Stimulated activated CD4-positive, alpha-beta T cell treated with anti-CD3 and anti-CD28 coated beads, Interleukin-2, amount 100 ng/mL, for 24 hours (primary cell): ENCODE measurements at places on chromosomes 5 and 9.

- peak; percentile 30 for DNase-seq
These were observed 94.4 kb upstream of the ITGA1 start for GRCh38 chr5:52693280-52693679.

- DNase-seq: no peak
These were observed 44.4 kb downstream of the BNC2 start for GRCh38 chr9:16825971-16826625.

DNA sequence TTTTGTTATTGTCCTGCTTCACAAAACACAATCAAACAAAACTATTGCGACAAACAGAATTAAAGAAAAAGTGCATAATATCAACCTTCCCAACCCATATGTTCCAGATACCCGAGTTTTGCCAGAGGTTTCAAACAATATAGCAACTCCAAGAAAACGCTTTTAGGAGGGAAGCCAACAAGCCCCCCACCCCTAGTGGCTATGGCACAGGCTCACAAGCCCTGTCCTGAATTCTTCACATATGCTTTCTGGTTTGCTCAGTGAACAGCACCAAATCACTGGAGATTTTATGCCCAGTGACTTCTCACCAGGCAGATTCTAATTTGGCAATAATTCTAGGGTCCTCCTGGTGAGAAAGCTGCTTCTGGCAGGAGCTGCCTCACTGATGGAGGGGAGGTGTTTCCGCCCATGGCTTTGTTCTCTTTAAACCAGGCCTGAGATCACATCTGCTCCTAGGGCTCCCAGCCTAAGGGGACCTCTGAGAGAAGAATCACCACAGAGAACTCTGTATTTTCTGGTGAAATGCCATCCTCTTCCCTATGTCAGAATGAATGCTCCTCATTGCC is 1982.4 kb downstream of the EFNA5 start:
- no peak for DNase-seq

GRCh38 chr5:30147976-30148375 is 1045.5 kb upstream of the CDH6 start:
- DNase-seq: no peak

DNA sequence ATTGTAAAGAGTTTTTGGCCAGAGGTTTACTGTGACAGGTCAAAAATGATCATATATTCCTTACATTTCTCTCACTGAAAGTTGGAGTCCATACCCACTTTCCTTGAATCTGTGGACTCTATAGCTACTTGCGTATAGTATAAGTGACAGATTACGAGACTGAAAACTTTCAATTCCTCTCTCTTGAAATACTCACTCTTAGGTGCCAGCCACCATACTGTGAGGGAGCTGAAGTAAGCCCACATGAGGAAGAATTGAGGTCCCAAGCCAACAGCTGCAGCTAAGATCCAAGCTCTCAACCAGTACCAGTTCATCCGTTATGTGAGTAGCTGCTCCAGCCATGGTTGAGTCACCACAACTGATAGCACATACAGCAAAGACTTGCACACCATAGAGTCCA is 128.1 kb upstream of the FAM174A start:
- no peak for DNase-seq

- DNase-seq: no peak
These were observed 144.9 kb downstream of the FGF1 start for GRCh38 chr5:142540922-142541422.

- no peak for DNase-seq
These were observed 125.6 kb downstream of the NXNL2 start for GRCh38 chr9:88660611-88661010.

GRCh38 chr5:135149956-135150723 is 116.1 kb upstream of the PITX1 start:
- DNase-seq: no peak

DNA sequence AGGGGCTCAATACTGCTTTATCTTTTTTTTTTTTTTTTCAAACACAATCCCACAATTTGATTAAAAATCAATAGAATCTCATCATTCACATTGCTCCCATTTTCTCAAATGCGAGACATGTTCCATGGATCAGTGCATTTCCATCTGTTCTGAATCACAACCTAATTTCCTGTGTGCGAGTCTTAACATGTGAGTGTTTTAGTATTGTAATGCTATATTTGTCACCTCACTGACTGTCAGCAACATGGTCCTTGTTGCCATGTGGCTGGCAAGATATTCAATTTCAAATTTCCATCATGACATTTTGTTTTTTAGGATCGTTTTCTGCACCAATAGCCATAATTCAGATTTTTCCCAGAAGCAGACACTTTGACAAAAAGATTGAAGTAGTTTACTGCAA is 233.2 kb upstream of the PRDM9 start:
- no peak for DNase-seq

GRCh38 chr9:90423661-90424193 is 218.9 kb downstream of the DIRAS2 start:
- DNase-seq: no peak

GRCh38 chr5:52985306-52985705 is 3.8 kb upstream of the ITGA2 start:
- DNase-seq: no peak

GRCh38 chr5:62718324-62718723 is 139.7 kb downstream of the LRRC70 start:
- no peak for DNase-seq

DNA sequence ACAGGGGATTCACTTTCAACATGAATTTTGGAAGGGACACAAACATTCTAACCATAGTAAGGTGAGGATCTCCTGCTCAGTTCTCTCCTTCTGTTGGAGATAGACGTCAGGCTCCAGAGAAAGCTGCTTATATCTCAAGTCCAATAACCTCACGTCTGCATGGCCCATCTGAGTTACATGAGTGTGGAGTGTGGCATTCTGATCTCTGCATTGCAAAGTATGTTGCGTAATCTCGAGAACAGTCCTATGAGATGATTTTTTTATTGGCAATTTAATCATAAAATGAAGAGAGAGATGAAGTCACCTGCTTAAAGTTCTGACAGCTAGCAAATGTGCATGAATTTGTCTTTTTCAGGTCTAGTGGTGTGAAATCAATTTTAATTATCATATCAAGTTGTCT is 118.8 kb downstream of the SLC12A2 start:
- no peak for DNase-seq

DNA sequence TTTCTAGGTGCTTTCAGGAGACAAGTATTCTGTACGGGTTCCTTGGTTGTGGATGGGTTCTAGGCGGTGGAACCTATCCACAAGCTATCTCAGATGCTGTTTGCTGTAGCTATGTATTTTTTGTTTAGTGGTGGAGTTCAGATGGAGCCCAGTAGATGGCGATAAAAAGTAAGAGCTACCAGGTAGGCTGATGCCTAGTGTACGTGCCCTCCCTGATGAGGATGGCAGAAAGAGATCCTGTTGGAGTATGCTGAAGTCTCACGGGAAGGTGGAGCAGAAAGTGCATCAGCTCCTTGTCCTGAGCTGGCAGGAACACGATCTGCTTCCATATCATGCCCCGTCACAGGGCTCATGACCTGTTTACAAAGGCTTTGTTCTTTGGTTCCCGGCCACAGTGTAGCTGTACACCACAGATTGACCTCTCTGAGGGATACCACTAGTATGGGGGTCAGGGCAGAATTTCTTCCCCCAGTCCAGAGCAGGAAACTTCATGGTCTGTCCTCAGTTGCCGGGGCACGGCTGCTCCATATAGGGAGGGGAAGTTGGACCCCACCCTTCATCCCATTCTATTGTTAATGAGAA is 12.6 kb upstream of the UGT3A2 start:
- no peak for DNase-seq

DNA sequence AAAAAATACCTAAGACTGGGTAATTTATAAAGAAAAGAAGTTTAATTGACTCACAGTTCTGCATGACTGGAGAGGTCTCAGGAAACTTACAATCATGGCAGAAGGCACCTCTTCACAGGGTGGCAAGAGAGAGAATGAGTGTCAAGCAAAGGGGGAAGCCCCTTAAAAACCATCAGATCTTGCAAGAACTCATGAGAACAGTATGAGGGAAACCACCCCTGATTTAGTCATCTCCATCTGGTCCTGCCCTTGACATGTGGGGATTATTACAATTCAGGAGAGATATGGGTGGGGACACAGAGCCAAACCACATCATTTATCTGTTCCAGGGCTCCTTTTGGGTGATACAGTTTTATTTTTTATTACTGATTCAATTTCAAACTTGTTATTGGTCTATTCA is 23.2 kb upstream of the ADAMTS16 start:
- no peak for DNase-seq

DNA sequence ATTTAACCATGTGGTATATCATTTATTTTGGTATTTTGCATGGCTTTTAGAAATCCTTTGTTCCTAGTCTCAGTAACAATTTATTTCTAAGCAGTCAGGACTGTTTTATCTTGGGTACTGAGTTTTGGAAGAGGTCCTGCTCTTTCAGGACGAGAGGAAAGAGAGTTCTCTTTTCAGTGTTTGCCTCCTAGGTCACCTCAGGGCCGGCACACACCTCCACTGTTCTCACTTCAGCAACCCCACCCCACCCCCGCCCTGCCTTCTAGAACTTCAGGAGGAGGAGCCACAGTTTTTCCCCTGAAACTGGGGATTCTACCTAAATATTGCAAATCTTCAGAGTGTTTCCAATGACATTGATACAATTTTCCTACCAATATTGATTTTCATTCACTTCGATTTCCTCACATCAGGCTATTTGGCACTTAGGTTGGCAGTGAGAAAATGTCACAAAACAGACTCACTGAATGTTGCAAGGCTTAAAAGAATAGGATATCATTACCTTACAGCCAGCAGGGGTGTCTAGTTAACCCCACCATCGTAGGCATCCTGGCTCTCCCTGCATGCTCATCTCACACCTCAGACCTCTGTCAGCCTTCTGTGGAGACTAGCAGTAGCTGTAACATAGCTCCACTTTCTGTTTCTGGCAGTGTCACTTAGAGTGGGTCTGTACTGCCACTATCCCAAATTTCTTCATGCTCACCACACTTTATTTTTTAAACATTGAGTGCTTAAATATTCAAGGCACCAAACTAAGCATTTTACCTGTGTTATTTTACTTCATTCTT is 5.4 kb downstream of the IGIP start:
- no peak for DNase-seq

DNA sequence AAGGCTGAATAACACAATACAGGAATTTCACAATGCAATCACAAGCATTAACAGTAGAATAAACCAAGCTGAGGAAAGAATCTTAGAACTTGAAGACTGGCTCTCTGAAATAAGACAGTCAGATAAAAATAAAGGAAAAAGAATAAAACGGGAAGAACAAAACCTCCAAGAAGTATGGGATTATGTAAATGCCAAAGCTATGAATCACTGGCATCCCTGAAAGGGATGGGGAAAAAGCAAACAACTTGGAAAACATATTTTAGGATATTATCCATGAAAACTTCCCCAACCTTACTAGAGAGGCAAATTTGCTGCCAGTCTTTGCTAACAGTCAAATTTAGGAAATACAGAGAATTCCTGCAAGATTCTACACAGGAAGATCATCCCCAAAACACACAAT is 157.9 kb downstream of the ALDH1A1 start:
- no peak for DNase-seq

DNA sequence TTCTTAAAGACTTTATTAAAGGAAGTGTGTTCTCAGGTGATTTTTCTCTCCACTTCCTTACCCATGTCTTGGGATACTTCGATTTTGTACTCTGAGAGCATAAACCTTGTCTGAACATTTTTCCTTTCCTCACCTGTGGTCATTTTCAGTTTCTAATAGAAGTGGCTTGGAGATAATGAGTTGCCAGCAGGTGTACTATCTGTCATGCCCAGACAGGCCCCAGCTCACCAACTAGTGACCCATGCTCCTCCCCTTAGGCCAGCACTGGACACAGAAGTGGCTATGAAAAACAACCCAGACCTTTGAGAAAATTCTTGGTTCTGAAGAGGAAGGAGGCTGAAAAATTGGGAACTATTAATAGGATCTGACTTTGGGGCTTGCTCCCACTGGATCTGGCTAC is 49.2 kb upstream of the SMIM32 start:
- no peak for DNase-seq

DNA sequence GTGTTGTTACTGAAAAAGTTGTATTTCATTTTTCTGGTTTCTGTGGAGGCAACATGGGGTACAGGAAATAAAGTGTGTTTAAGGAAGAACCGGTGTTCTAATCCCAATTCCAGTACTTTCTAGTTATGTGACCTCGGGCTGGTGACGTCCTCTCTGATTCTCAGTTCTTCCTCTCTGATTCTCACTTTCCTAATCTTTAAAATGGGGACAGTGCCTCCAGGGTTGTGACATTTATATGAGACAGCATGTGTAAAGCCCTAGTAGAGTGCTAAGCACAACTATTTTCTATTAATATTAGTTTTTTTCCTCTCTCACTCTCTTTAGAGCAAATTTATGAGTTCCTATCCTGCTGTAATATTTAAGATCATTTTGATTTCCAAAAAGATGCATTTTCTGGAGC is 50.9 kb upstream of the PTPDC1 start:
- no peak for DNase-seq

GRCh38 chr5:56102889-56103288 is 108.1 kb upstream of the IL6ST start:
- no peak for DNase-seq

DNA sequence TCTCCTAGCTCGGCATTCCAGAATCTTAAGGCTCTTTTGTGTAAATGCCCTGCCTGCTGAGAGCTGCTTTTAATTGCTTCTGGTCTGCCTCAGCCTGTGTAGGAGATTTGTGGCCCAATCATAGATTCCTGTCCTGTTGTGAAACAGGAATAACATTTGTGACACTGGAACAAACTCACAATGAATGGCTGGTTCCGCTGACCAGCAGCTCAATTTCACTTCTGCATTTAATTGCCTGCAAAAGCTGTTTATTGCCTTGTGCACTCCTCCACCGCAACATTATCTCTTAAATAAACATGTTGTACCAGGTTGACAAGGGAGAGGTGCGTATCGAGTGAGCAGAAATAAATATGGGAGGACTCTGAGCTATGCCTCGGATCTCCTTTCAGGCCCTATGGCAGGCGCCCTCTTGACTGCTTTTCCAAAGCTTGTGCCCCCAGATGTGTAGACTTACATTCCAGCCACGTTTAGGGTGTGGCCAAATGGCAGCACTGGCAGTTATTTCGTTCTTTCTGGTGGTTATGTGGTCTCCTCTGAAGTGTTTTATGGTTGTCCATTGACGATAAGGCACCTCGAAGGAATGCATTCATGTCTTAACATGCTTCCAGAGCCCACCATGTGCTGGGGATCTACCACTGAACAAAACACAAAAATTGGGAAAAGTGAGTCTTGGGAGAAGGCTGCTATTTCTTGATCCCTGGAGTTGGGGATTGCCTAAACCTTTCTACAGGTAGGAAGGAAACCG is 58.1 kb downstream of the DMRT1 start:
- DNase-seq: no peak

GRCh38 chr9:83754383-83754977 is 46.7 kb upstream of the UBQLN1 start:
- DNase-seq: no peak

DNA sequence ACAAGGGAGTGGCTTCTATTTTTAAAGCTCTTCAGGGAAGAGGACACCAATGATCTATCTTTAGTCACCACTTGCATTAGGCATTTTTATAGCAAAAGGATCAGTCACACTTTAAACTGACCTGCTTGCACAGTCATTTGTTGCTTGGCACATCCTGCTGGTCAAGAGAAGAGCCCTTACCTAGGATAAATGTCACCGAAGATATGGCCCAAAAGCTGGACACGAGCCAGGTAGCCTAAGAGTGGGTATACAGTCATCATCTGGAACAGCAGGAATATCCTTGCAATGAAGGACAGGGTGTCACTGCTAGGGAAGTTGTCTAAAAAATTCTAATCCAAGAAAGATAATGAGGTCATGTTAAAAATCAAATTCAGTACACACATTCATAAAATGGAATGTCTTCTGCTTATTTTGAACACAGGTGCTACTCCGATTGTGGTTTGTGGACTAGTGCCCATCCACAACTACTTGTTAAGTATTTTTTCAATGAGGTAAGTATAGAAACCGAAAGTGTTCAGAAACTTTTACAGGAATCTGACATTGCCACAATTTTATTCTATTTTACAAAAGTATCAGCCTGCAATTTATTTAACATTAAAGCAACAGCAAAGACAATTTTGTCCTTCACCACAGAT is 78.4 kb downstream of the SLC38A9 start:
- DNase-seq: no peak
